ENCODE measurements at places on chromosomes 3 and 15. TPM values are rescaled to one million over a fixed set of nuclear protein-coding genes. Genes with fewer than 3 reads are reported as not detected.
A peak's percentile ranks its signal among the peaks of the same experiment; 100 is the strongest.

Gene TPRG1
- 2.7 TPM for total RNA-seq

Gene P2RY1
- total RNA-seq, result 2.2 TPM

DNA sequence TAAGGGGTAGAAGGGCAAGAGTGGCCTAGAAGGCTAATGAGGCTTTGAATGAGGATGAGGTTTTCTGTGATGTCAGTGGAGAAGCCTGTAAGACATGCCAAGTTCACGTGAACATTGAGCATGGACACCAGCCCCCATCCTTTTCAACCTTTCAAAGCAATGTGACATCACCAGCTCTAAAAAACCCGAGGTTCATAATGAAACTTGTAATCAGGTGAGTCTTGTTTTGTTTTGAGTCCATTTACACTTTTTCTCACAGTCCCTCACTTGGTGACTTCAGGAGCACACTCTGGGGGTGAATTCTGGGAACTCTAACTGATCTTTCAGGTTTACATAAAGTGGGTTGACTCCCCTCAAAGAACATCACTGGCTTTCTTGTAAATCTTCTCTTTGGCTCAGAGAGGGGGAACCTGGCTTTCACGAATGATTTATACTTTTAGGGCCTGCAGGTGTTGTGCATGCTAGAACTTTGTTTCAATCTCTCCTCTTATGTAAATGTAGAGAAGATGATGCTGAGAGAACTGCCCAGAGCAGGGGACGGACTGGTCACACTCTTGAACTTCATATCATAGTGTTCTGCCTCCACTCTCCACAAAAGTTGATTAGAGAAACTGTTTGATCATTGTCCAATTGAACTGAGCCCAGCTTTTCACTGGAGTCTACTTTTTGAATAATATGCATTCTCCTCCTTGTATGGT, 224.7 kb upstream of the SATB1 start:
- DNase-seq, result no peak

DNA sequence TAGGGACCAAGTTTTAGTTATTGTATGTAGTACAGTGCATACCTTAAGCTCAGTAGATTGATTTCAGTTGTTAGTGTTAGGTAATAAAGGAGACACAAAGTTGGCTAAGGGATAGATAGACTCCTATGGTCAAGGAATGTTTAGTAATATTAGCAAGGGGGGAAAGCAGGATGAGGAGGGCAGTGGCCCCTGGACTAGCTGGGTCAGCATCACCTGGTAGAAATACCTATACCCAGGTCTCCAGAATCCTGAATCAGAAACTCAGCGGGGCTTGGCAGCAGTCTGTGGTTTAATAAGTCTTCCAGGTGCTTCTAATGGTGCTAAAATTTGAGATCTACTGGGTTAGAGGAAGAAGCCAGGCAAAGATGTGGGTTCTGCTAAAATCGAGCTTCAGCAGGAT, 35.0 kb downstream of the BBX start:
- no peak for DNase-seq

- DNase-seq, result peak; percentile 55
These were observed 943.2 kb downstream of the MCTP2 start for GRCh38 chr15:95174301-95175259.

- peak; percentile 32 for DNase-seq
These were observed 635.5 kb downstream of the TBL1XR1 start for GRCh38 chr3:176561826-176562225.

DNA sequence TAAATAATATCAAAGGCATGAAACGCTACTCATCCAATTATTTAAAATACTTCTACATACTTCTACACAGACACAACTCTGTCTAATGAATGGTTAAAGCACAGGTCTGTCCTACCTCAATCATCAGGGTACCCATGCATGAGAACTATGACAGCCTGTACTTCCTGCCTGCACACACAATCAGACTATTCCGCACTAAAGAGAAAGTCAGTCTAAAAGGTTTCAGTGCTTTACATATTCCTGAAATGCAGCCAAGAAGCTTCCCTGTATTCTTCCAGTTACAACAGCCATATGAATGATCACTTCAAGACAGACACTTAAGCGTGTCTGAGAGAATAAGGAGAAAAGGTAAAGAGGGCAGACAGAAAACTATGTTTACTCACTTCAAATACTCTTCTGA, 58.8 kb downstream of the TUBGCP4 start:
- no peak for DNase-seq

DNA sequence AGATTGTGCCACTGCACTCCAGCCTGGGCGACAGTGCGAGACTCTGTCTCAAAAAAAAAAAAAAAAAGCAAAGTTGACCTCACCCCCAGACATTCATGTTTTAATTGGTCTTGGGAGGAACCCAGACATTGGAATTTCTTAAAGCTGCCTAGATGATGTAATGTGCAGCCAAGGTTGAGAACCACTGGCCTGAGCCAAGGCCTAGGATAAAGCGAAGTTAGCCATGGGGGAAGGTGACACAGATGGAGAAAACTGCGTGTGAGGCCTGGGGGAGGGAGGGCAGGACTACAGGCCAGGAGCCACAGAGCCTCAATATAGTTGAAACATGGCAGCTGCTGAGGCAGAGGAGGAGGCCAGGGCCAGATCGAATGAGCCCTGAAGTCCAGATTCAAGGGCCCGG, 21.0 kb downstream of the GLB1 start:
- no peak for DNase-seq

DNA sequence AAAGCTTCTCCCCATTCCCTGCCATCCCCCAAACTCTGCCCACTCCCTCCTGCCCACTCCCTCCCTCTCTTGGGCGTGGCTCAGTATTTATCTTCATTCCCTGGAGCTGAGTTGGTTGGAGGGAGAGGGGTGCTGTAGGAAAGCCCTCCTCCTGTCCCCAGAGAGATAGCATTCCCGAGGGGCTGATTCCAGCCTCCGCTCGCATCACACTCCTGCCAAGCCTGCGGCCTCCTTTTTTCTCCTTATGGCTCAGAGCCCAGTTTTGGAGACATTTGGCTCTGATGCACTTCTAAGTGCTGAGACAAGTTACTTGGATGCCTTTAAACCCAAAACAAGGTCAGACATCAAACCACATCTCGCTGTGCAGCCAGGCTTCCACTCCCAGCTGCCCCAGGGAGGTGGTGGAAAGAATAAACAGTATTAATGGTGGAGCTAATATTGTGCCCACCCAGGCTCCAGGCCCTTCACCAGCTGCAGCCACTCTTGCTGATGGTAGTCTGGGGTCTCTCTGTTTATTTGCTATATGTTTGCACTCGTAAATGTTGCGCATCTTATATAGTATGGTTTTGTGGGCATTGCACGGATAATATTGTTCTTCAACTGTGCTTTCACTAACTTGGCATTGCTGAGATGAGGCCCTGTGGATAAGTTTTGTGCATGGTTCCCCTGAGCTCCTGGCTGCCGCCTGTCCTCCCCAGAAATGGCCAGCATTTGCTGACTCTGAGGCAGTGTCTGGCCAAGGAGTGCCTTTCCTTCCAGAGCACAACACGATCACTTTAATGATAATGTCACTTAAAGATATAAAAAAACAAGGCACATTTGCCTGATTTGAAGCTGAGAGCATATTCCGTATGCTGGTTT, 157.2 kb downstream of the LRRC28 start:
- DNase-seq, result no peak

- no peak for DNase-seq
These were observed 275.4 kb downstream of the NEK10 start for GRCh38 chr3:27093771-27094170.

DNA sequence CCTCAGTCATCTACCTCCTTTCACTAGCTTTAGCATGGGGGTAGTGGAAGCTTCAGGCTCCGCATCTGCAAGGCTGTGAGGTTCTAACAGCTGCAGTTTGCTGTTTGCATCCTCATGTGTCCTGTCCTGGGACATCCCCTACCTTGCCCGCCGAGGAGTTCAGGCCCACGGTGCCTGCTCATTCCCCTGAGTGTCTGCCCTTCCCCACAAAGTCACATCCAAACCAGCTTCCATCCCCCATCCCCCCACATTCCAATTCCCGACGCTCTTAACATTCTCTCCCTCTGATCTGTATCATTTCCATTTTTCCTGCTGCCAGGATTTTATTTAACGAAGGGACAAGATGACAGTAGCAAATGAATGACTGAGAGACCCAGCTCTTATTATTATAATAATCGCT, 43.8 kb downstream of the HRH1 start:
- no peak for DNase-seq

- DNase-seq, result no peak
These were observed 136.3 kb downstream of the FOXP1 start for GRCh38 chr3:71447197-71447596.

DNA sequence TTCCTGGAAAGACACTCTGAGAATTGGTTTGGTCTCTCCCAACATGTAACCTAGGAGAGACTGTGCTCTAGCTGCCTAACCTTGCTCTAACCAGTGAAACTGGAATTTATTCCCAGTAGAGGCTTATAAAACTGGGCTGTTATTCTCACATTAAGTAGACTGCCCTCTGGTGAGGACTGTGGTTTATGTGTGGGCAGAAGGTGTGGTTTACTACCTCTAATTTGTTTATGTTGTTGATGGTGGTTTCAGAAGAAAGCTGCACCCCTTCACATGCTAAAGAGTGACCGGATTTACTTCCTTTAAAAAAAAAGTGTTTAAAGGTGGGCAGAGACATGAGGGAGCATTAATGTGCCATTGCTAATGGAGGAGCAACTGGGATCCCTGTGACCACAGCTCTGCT, 273.2 kb downstream of the MECOM start:
- DNase-seq, result no peak

All from kidney (tissue), 22 donors.